ENCODE measurements at places on chromosomes 4 and X. TPM values are rescaled to one million over a fixed set of nuclear protein-coding genes. Genes with fewer than 3 reads are reported as not detected.

- no peak overlapping the region for H3K27ac ChIP-seq
- no peaks in the 10 kb centered on the region for H3K36me3 ChIP-seq
- no peak for DNase-seq
- H3K27me3 ChIP-seq: no peaks in the 10 kb centered on the region
Measured at GRCh38 chrX:133297284-133297683, 79.1 kb upstream of the TFDP3 start.

GRCh38 chr4:155818639-155819038, 47.4 kb downstream of the ASIC5 start:
- no peak overlapping the region for H3K4me3 ChIP-seq
- peaks cover 11% of the 10 kb centered on the region for H3K27me3 ChIP-seq
- DNase-seq: no peak

DNA sequence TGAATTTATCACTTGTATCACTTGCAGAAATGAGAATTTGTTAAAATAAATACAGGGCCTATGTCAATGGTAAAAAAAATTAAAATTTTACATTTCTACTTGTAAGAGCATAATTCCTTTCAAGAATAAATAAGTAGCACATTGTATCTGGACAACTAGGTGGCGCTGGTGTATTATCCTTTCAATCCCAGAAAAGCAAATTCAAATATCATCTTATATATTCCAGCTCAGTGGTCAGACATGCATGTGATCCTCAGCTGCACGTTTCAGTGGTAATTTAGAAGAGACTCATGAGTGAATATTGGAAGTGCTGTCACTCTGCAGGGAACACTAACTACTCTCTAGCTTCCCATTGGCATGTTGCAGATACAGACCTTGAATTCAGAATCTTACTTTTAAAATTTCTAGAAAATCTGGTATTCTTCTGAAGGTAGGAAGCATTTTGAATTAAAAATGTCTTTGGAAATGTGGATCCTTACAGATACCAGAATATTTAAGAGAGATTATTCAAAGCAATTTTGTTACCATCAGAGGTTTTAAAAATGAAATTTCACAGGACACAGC, 1414.7 kb upstream of the TENM3 start:
- DNase-seq: peak; percentile 14
- H3K27ac ChIP-seq: no peak overlapping the region
- H3K36me3 ChIP-seq: no peaks in the 10 kb centered on the region
- H3K4me1 ChIP-seq: no peaks in the 10 kb centered on the region
- no peak overlapping the region for H3K4me3 ChIP-seq

DNA sequence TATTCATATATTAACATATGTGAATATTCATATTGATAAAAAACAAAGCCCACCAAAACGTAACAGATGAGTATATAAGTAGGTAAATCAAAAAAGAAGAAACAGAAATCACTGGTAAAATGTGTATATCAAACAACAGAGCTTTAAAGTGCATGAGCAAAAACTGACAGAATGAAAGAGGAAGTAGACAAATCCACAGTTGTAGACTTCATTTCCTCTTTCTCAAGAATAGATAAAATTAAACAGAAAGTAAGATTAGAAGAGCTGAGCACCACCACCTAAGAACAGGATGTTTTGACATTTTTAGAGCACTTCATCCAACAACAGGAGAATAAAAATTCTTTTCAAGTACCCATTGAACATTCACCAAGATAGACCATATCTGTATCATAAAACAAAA, 64.6 kb downstream of the CNKSR2 start:
- H3K36me3 ChIP-seq: no peaks in the 10 kb centered on the region
- H3K27me3 ChIP-seq: no peaks in the 10 kb centered on the region
- H3K4me1 ChIP-seq: peaks cover 15% of the 10 kb centered on the region
- peak overlapping the region; percentile 60 for H3K4me3 ChIP-seq
- H3K27ac ChIP-seq: peak overlapping the region; percentile 89

DNA sequence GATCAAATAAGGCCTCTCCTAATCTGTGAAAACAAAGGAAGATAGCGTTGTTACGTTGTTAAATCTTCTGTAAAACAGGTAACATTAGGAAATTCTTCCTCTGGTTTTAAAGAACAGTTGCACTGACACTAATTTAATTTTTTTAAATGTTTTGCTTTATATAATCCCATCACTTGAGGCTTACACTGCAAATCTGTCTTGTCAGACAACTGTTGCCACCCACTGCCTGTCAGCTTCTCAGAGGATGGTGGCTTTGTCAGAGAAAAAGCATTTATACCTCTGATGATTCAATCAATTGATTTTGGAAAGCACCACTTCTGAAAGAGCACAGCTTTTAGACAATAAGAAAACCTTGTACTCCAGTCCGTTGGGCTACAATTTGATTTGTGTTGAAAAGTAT, 799.1 kb downstream of the FSTL5 start:
- no peaks in the 10 kb centered on the region for H3K36me3 ChIP-seq
- H3K4me1 ChIP-seq: no peaks in the 10 kb centered on the region

GRCh38 chrX:147680251-147680650, 231.5 kb upstream of the FMR1 start:
- no peak overlapping the region for H3K27ac ChIP-seq
- H3K36me3 ChIP-seq: no peaks in the 10 kb centered on the region
- DNase-seq: no peak

Gene LGI2
- not detected for total RNA-seq
